Esophagus muscularis mucosa (tissue), 4 donors: ENCODE measurements at places on chromosomes 4 and X.

DNA sequence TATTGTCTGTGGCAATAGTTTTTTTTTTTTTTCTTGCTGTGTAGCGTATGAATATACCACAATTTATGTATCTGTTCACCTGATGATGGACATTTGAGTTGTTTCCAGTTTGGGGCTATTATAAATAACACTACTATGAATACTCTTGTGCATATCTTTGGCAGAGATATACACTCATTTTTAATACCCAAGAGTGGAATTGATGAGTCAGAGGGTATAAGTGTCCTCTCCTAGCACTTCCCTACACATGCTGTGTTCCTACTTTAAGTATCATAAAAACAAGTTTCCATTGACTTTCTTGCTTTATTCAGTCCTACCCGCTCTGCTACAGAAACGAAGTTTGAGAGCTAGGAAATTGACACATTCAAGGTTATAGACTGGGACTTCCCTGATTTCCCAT is 39.8 kb downstream of the XIAP start:
- DNase-seq, result no peak

DNA sequence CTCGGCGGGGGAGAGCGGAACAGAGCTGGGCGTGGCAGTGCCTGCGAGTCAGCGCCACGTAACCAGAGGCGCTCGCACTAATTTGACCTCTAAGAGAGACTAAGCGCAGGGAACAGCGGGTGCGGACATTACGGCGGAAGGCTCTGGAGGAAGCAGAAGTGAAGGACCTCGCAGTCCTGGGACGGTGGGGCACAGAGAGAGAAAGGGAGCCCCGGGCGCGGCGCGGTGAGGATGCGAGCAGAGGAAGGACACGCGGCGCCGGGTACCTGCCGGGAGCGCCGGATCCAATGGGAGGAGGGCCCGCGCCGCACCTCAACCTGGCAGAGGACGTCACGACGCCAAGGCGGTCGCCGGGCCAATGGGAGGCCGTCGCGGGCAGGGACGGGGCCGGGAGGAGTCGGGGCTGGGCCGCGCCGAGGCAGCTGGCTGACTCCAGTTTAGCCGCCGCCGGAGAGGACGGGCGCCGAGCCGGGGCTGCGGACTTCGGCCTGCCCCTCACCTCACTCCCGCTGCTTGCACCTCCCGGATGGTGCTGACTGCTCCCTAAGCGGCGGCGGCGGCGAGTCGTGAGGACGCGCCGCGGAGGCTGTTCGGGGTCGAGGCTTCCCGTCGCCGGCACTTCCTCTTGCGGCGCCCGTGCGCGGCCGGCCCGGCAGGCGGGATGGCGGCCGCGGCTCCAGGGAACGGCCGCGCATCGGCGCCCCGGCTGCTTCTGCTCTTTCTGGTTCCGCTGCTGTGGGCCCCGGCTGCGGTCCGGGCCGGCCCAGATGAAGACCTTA is at the start of gene TMEM165:
TSS of gene TMEM165 (plus strand) at position 429 of the 779 bp plus-strand sequence. CDS start at position 662, 233 bp downstream.
- peak; percentile 96 for DNase-seq

- DNase-seq, result no peak
Observed at GRCh38 chr4:102143433-102143832, 201.8 kb downstream of the SLC39A8 start.

DNA sequence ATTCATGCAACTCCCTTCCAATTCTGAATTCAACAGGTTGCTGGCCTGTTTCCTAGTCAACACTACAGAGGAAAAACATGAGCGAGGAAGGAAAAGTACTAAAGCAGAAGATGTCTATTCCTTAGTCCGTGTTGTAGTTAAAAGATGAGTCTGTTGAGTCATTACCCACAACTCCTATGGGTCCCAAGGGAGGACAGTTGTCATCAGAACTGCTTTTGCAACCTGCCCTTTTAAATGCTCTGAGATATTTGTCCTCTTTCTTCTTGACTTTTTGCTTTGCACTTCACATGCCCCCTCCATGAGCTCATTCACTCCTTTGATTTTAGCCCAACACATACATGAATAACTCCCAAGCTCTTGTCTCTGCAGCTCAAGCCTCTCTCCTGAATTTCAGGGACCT is 119.2 kb downstream of the CORIN start:
- DNase-seq, result no peak

- no peak for DNase-seq
Observed at GRCh38 chr4:176262243-176262642, 6.8 kb downstream of the ASB5 start.
